ENCODE measurements at places on chromosomes 6 and 20. TPM values are rescaled to one million over a fixed set of nuclear protein-coding genes. Genes with fewer than 3 reads are reported as not detected.

DNA sequence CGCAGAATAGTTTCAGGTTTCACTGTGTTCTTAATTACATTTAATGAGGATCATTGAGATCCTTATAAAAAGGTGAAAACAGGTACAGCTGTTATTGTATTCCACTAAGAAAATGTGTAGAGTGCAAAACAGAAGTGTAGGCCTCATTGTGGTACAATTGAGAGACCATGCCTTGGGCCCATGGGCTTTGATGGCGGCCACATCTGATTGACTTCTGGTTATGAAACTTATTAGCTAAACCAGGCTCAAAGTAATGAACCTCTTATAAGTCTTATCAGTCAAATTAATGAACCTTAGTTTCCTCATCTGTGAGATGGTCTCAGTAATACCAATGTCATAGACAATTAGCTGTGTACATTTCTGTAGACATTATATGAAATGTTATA lies 148.7 kb downstream of the ZDHHC14 start:
- H3K4me3 ChIP-seq, result no peak overlapping the region
- H3K27me3 ChIP-seq, result no peaks in the 10 kb centered on the region
- no peaks in the 10 kb centered on the region for H3K36me3 ChIP-seq
- H3K4me1 ChIP-seq, result peaks cover 9% of the 10 kb centered on the region
- DNase-seq, result no peak

DNA sequence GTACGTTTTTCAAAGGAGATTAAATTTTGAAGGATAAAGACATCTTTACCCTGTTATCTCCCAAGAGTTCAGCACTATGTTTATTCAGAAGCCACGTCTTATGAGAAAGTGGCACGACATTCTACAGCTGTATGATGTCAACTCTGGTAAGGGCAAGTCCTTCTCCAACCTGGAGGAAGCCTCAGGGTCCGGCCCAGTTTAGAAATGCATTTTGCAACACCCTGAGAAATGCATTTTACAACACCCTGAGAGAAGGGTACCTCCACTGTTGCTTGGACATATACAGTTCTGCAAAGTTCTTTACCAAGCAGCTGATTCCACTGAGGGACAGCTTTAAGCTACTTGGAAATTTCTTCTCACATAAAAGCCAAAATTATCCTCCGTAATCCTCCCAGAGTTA lies 17.5 kb downstream of the NAPB start:
- H3K27ac ChIP-seq, result no peak overlapping the region
- H3K27me3 ChIP-seq, result no peaks in the 10 kb centered on the region
- H3K4me3 ChIP-seq, result no peak overlapping the region
- no peaks in the 10 kb centered on the region for H3K36me3 ChIP-seq

GRCh38 chr6:15106958-15107643 lies 138.8 kb upstream of the JARID2 start:
- H3K36me3 ChIP-seq, result no peaks in the 10 kb centered on the region
- no peak overlapping the region for H3K4me3 ChIP-seq
- H3K27ac ChIP-seq, result no peak overlapping the region

NR2E1 gene
- total RNA-seq, result not detected

- H3K4me3 ChIP-seq, result no peak overlapping the region
- H3K36me3 ChIP-seq, result no peaks in the 10 kb centered on the region
- no peak overlapping the region for H3K27ac ChIP-seq
- no peaks in the 10 kb centered on the region for H3K27me3 ChIP-seq
- no peak for DNase-seq
These were observed 118.7 kb upstream of the HMGN3 start for GRCh38 chr6:79353226-79353625.

DNA sequence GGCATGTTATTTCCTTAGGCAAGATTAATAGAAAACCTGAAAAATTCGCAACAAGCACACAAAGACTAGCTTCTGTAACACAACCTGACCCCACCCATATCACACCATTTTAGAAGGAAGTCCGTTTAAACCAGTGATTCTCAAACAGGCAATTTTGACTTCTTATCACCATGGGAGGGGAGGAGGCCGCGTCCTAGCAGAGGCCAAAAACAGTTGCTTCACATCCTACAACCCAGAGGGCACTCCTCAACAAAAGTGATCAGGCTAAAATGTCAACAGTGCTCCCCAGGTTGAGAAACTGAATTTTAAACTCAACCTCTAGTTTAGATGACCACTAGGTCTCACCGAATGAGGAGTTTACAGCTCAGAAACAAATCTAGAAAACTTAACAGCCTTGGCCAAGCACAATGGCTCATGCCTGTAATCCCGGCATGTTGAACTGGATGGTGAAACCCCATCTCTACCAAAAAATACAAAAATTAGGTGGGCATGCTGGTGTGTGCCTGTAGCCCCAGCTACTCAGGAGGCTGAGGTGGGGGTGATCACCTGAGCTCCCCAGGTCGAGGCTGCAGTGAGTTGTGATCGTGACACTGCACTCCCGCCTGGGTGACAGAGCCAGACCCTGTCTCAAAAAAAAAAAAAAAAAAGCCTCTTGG lies 3.4 kb downstream of the SNX5 start:
- H3K27me3 ChIP-seq, result no peaks in the 10 kb centered on the region
- H3K4me1 ChIP-seq, result peaks cover 79% of the 10 kb centered on the region
- H3K36me3 ChIP-seq, result no peaks in the 10 kb centered on the region
- H3K4me3 ChIP-seq, result peak overlapping the region; percentile 91
- peak overlapping the region; percentile 98 for H3K27ac ChIP-seq

C6orf47 gene
- total RNA-seq, result 25.9 TPM

DNA sequence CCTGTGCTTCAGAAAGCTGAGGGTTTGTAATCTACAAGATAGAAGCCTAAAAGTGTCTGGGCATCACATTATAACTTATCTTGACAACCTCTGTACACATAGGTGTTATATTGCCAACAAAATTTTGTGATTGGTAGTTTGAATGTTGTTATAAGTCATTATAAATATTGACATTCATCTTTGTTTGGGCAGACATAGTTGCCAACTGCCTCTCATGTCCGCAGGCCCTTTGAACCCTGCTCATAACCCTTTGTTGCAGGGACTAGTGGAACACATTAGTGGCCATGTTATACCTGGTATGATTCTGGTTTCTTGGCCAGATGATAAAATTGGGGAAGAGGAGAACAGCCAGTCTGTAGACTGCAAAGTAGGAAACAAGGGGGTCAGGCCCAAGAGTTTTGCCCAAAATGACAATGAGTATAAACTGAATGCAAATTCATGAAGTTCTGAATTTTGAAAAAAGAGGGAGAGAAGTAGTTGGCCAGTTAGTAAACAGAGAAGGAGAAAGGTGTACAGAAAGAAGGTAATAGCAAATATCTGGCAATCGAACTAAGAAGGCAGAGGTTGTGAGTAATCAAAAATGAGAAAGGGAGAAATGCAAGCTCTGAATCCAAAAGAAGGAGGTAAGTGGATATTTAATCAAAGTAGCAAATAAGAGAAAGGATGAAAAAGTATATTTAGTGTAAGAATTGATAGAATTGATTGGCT lies 21.6 kb upstream of the LMBRD1 start:
- H3K27ac ChIP-seq, result no peak overlapping the region
- H3K4me1 ChIP-seq, result peaks cover 38% of the 10 kb centered on the region
- H3K27me3 ChIP-seq, result no peaks in the 10 kb centered on the region
- DNase-seq, result no peak

PRICKLE4 gene
- total RNA-seq, result 14.2 TPM

PNLDC1 gene
- total RNA-seq, result 0.44 TPM

DNA sequence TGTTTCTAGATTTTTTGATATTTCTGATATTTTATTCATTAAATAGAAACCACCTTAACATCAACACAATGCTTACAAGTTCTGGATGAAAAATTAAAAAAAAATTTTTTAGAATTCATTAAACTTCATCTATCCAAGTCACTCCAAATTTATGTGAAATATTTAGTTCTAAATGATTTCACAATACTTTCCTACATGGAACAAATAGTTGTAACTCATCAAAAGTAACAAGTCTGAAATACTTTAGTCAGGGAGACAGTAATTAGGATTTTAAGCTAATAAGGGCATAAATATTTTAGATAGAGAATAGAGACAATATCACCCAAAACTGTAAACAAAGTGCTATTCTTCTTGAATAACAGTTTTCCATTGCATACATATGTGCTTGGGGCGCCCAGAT lies 147.8 kb downstream of the HIVEP2 start:
- DNase-seq, result no peak
- H3K36me3 ChIP-seq, result no peaks in the 10 kb centered on the region
- H3K27me3 ChIP-seq, result no peaks in the 10 kb centered on the region
- no peak overlapping the region for H3K4me3 ChIP-seq
- no peak overlapping the region for H3K27ac ChIP-seq
- no peaks in the 10 kb centered on the region for H3K4me1 ChIP-seq

GRCh38 chr6:169996378-169997051 lies 245.1 kb downstream of the ERMARD start:
- H3K4me3 ChIP-seq, result no peak overlapping the region
- no peak overlapping the region for H3K27ac ChIP-seq
- H3K27me3 ChIP-seq, result peaks cover 14% of the 10 kb centered on the region
- H3K4me1 ChIP-seq, result peaks cover 8% of the 10 kb centered on the region
- H3K36me3 ChIP-seq, result no peaks in the 10 kb centered on the region

HCRTR2 gene
- total RNA-seq, result not detected

- H3K27ac ChIP-seq, result no peak overlapping the region
- H3K4me3 ChIP-seq, result no peak overlapping the region
- H3K36me3 ChIP-seq, result no peaks in the 10 kb centered on the region
- no peaks in the 10 kb centered on the region for H3K27me3 ChIP-seq
- no peaks in the 10 kb centered on the region for H3K4me1 ChIP-seq
- DNase-seq, result no peak
These were observed 312.1 kb downstream of the GMDS start for GRCh38 chr6:1933292-1933691.

GRCh38 chr20:43969501-43970182 lies 55.0 kb downstream of the TOX2 start:
- H3K27ac ChIP-seq, result no peak overlapping the region
- no peak overlapping the region for H3K4me3 ChIP-seq
- peaks cover 3% of the 10 kb centered on the region for H3K4me1 ChIP-seq
- no peaks in the 10 kb centered on the region for H3K36me3 ChIP-seq

BRPF3 gene
- total RNA-seq, result 42.7 TPM

LHFPL5 gene
- not detected for total RNA-seq

DNA sequence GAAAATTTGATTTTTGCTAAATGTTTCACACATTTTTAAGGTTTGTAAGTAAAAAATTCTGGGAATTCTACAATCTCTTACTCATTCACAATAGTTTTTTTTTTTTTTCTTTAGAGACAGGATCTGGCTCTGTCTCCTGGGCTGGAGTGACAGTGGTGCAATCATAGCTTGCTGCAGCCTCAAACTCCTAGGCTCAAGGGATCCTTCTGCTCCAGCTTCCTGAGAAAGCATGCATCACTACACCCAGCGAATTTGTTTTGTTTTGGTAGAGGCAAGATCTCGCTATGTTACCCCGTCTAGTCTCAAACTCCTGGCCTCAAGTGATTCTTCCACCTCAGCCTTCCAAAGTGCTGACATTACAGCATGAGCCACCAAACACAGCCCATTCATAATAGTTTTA lies 232.8 kb downstream of the GJA1 start:
- no peak overlapping the region for H3K4me3 ChIP-seq
- H3K4me1 ChIP-seq, result no peaks in the 10 kb centered on the region
- no peaks in the 10 kb centered on the region for H3K27me3 ChIP-seq
- no peaks in the 10 kb centered on the region for H3K36me3 ChIP-seq
- no peak for DNase-seq

- DNase-seq, result no peak
- no peaks in the 10 kb centered on the region for H3K4me1 ChIP-seq
- H3K27ac ChIP-seq, result no peak overlapping the region
- no peaks in the 10 kb centered on the region for H3K27me3 ChIP-seq
- H3K4me3 ChIP-seq, result no peak overlapping the region
These were observed 47.7 kb upstream of the POLR1H start for GRCh38 chr6:30013291-30013922.

GRCh38 chr6:14622085-14622484 lies 504.5 kb downstream of the CD83 start:
- no peaks in the 10 kb centered on the region for H3K36me3 ChIP-seq
- H3K27me3 ChIP-seq, result no peaks in the 10 kb centered on the region
- no peak for DNase-seq
- H3K4me3 ChIP-seq, result no peak overlapping the region

KCNQ5 gene
- total RNA-seq, result 6.0 TPM

DNA sequence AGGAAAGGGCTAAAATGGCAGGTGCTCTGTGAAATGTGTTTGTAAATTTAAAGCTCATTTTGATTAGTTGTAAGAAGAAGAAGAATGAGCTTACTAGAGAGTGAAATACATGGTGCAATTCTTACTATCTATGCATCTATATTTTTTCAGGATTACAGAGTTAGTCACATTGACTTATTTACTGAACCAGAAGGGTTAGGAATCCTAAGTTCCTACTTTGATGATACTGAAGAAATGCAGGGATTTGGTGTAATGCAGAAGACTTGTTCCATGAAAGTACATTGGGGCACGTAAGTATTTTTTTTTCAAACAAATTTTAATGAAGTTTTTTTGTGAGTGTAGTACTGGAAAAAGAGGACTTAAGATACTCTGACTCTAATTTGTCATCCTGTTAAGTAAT lies 99.3 kb downstream of the RTN4IP1 start:
- no peak for DNase-seq
- H3K36me3 ChIP-seq, result peaks cover 96% of the 10 kb centered on the region
- H3K4me3 ChIP-seq, result no peak overlapping the region
- H3K27me3 ChIP-seq, result no peaks in the 10 kb centered on the region
- H3K27ac ChIP-seq, result no peak overlapping the region
- H3K4me1 ChIP-seq, result peaks cover 16% of the 10 kb centered on the region

TRIM38 gene
- total RNA-seq, result 30.3 TPM

PHACTR2 gene
- 78.5 TPM for total RNA-seq

DNA sequence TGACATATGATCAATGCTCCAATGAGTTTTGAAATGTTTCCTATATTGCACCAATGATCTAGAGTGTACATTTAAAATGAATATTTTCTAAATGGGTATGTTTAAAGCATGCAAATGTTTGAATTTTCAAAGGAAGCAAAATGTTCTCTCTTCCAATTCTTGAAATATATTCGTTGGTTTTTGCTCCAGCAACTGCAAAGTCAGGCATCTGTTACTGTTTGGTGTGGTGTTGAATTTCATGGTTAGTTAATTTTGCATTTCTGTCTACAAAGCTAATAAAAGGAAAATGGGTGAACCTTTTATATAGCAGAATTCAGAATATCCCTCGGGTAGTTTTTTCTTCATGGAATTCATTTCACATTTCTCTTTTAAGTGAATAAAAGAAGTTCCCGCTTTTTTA lies 1018.3 kb downstream of the GRIK2 start:
- H3K4me1 ChIP-seq, result no peaks in the 10 kb centered on the region
- no peak overlapping the region for H3K4me3 ChIP-seq
- no peak overlapping the region for H3K27ac ChIP-seq
- H3K27me3 ChIP-seq, result no peaks in the 10 kb centered on the region
- no peak for DNase-seq
- H3K36me3 ChIP-seq, result no peaks in the 10 kb centered on the region

- H3K4me1 ChIP-seq, result peaks cover 35% of the 10 kb centered on the region
- no peaks in the 10 kb centered on the region for H3K27me3 ChIP-seq
These were observed 1.4 kb downstream of the NFS1 start for GRCh38 chr20:35697696-35698297.

AHI1 gene
- 17.9 TPM for total RNA-seq

Data from spleen (tissue), 13 donors.